ENCODE measurements at places on chromosomes 7 and 10.

- DNase-seq: no peak
These were observed 41.8 kb downstream of the EGFR start for GRCh38 chr7:55060636-55061022.

DNA sequence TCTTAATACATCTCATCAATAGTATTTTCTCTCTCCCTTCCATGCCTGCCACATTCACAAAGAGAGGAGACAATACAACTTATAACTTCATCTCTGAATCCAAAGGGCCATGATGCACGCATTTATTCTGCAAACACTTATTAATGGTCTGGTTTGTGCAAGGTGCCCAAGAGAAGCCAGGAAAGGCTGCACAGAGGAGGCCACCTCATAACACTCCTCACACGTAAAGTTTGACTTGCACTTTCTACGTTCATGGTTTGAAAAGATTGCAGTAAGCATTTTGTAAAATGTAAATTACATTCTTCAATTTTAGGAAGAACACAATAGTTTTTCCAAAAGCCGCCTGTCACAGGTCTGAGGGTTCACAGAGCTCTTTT, 1.2 kb upstream of the PALS2 start:
- DNase-seq: no peak

DNA sequence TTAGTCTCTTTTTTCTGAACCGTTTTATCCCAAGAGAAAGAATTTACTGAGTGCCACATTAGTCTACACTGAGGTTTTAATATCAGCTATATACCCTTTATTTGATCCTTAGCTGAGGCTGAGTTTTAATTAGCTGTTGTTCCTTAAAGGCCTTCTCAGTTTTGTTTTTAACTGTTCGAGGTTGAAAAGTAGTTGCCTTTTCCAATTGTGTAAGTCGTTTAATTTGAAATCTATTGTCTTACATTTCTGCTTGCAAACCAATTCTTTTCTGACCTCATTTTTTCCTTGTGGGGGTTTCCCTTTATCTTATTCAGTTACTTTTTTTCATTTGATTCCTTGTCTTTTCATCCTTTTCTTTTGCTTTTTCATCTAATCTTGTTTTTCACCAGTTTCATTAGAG, 30.8 kb downstream of the UMAD1 start:
- DNase-seq: no peak

GRCh38 chr7:155467846-155468784, 10.2 kb downstream of the EN2 start:
- DNase-seq: no peak

DNA sequence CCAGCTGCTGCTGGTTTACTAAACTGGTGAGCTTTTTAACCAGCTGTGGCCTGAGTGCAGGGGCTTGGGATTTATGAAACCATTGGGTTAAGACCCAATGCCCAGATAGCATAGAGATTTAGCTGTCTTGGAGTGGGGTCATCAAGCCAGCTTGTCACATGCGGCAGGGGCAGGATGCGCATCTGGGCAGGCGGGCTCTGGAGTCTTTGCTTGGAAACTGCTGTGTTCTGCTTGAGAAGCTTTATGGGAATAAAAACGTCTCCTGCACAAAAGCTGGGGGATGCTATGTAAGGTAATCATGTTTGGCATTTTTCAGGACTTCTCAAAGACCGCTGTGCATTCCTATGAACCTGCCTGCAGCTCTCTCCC, 136.3 kb downstream of the MAPK8 start:
- peak; percentile 35 for DNase-seq
